ENCODE measurements at places on chromosomes 16 and 17.

DNA sequence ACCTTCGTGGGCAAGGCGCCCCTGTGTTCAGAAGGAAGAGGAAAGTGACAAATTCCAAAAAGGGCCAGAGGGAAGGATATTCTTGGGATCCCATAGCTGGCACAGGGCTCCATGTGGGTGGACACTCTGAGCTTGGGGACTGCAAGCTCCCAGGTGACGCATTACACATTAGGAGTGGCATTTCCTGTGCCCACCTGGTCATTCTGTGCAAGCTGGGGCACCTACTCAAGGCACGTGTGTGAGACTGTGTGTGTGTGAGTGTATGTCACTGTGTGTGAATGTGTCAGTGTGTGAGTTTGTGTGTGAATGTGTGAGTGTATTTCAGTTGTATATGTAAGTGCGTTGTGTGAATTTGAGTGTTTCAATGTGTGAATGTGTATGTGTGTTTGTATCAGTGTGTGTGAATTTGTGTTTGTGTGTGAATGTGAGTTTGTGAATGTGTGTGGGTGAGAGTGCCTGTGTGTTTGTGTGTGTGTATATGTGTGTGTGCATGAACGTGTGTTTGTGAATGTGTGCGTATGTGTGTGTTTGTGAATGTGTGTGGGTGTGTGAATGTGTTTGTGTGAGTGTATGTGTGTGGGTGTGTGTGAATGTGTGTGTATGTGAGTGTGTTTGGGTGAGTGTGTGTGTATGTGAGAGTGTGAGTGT lies 1.6 kb upstream of the CD300A start:
- no peak for DNase-seq

DNA sequence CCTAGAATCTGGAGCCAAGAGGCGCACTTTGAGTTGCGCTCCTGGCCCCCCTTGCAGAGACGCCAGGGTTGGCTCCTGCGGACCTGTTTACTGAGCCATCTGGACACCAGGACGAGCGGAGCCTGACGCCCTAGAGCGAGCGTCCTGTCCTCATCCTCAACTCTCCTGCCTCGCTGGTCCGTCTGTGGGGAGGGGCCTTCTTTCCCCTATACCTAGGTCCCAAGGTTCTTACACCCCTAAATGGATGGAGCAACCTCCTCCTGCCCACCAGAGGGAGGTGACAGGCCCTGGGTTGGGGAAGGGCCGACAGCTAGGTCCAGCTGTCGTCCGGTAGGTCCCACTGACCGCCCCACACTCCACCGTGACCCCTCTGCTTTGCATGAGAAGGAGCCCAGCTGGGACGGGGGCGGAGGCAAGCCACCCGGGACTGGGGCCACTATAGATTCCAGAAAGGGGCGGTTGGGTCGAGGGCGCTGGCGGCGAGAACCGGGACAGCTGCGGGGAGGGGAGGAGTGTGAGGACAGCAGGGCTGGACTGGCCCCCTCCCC lies 3.1 kb upstream of the LHX1 start:
- no peak for DNase-seq

DNA sequence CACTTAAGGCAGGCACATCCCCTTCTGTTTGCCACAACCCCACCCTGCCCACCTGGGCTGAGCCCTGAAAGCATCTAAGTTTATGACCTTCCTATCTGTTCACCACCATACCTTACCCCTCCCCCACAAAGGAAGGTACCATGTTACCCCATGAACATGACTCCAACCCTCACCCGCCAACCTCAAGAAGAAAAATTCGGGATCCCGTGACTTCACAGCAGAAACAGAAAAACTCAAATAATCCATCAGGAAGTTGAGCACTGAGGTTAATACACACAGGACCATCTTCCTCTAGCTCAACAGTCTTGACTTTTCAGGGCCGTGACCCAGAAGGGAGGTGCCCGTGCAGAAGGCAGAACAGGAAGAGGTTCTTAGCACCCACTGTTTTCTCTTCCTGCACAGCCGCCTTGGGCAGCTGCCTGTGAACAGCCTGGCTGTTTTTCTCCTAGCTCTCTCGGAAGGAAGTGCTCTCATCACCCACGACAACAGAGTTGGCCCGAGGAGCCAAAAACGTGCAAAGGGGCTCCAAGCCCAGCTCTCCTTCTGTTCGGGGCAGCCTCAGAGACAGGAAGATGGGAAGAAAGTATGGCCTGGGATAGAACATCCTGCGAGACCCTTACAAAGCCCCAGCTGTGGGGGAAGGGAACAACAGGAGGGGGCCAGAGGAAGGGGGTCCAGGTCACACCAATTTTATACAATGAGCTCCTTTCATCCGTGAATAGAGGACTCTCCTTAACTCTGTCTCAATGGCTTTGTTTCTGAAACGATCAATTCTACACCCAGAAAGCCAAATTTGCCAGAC lies 101.1 kb downstream of the XYLT1 start:
- DNase-seq, result peak; percentile 11

DNA sequence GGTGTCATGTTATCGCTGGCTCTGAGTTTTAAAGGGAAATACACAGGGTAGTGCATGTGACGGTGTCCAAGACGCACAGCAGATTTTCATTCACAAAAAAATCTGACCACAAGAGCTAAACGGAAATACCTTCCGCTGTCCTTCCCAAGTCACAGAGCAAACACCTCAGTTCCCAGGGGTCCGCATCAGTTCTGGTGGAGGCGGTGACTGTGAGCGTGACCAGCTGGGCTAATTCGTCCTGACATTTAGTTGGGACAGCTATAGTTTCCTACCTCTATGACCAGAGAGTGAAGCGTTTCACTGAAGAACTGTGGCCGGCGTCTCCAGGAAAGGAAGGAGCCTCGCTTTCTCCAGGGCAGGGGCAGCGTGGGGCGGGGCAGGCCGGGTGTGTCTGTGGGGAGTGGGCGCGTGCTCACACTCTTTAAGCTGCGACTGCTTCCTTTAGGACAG lies 10.5 kb upstream of the FASN start:
- DNase-seq, result no peak

- DNase-seq, result no peak
These were observed 1.7 kb downstream of the RAD51D start for GRCh38 chr17:35117984-35118383.

- DNase-seq, result no peak
These were observed 48.7 kb downstream of the GPRC5B start for GRCh38 chr16:19835968-19836421.

GRCh38 chr17:32865141-32865540 lies 11.8 kb downstream of the MYO1D start:
- no peak for DNase-seq

DNA sequence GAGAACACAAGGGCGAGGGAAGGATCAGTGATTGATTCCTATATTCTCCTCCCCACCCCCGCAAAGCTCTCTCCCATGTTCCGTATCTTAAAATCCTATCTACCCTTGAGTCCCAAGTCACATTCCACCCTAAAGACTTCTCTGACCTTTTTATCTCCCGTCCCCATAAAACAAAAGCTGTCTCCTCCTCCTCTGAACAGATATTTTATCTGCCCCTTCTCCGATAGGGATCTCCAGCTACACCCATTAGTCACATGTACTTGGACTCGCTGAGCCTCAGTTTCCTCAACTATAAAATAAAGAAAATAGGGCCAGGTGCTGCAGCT lies 12.8 kb downstream of the GGA2 start:
- DNase-seq, result no peak

DNA sequence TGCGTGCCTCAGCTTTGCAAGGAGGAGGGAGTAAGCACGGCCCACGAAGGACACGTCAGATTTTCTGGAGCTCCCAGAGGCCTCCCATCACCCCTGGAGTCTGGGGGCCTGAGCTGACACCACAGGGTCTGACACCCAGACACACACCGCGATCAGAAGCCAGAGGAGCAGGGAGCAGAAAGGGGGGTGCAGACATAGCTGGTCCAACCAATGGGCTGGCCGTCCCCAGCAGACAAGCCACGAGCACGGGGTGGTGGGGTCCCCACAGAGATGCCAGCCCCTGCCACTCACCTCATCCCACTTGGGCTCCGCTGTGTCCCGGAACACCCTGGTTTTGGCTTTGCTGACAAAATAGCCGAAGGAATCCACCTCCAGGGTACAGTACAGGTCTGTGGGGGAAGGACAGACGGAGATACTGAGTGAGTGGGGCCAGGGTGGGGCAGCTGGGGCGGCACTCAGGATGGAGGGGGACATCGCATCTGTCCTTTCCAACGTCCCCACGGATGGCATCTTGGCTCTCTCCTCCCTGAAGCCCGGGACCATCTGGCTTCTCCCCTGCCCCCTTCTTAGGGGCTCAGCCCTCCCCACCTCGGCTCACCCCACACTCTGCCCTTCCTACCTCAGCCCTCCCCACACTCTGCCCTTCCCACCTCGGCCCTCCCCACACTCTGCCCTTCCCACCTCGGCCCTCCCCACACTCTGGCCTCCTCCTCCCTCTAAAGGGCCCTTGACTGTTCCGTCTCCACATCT lies 53.5 kb downstream of the TIMM22 start:
- DNase-seq, result no peak

- no peak for DNase-seq
These were observed 70.8 kb downstream of the MAP2K6 start for GRCh38 chr17:69485251-69485661.

DNA sequence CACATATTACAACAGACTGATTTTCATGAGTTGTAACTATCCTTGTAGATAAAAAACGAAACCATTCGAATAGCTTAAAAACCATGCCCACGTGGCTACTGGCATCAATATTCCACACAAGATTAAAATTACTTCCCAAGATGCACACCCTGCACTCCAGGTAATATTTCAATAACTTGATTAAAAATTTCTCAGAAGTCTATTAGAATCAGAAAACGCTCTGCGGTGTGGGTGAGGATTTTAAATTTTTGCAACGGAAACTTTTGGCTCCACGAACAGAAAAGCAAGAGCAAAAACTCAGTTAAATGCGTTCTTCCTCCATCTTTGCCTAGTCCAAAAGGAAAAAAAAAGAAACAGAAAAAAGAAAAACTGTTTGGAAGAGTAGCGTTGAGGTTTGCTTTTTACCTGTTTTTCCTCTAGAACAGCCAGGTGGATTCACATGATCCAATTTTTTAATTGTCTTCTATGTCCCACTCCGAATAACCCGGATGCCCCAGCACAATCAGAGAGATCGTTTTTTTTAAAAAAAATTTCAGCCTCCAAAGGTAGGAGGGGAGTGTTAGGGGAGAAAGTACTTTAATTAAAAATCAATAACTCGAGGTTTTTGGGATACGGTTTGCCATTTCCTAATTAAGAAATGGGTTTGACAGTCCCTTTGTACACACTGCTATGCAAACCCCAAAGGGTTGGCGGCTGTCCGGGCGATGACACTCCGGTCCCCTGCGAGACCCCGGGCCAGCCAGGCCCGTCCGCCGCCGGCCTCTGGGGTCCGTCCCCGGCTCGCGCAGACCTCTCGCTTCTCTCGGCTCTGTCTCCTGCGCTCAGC lies 708 bp upstream of the NFAT5 start:
- DNase-seq, result no peak

- DNase-seq, result no peak
These were observed 28.1 kb upstream of the LGALS9 start for GRCh38 chr17:27602721-27603420.

GRCh38 chr17:63476459-63476853 lies 405 bp upstream of the ACE start:
- no peak for DNase-seq

- no peak for DNase-seq
These were observed 45.4 kb downstream of the CDH1 start for GRCh38 chr16:68782198-68783174.

DNA sequence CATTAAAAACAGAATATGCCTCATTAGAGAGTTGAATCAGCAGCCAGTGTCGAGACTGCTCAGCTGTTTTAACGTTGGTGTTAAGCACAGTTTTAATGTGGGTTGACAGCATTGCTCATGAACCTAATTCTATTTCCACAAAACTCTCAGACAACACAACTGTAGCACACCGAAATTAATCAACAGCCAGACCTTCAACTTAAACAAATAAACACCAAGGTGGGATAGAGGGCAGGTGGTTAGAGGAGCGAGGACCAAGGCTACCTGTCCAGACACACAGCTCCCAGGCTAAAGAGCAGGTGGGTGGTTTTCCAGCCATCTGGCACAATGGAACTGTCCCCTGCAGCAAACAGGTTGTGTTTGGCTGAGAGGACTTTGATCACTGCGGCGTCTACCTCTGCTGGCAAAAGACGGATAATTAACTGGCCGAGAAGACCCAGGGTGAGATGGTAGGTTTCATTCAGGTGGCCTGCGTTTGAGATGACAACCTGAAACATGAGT lies 69.6 kb upstream of the ATP2A3 start:
- no peak for DNase-seq

- no peak for DNase-seq
These were observed 76.1 kb upstream of the IRX3 start for GRCh38 chr16:54362591-54363206.

- DNase-seq, result no peak
These were observed 384.9 kb upstream of the SOX9 start for GRCh38 chr17:71735893-71736292.

GRCh38 chr16:2904922-2905240 lies 6.8 kb upstream of the FLYWCH1 start:
- no peak for DNase-seq

DNA sequence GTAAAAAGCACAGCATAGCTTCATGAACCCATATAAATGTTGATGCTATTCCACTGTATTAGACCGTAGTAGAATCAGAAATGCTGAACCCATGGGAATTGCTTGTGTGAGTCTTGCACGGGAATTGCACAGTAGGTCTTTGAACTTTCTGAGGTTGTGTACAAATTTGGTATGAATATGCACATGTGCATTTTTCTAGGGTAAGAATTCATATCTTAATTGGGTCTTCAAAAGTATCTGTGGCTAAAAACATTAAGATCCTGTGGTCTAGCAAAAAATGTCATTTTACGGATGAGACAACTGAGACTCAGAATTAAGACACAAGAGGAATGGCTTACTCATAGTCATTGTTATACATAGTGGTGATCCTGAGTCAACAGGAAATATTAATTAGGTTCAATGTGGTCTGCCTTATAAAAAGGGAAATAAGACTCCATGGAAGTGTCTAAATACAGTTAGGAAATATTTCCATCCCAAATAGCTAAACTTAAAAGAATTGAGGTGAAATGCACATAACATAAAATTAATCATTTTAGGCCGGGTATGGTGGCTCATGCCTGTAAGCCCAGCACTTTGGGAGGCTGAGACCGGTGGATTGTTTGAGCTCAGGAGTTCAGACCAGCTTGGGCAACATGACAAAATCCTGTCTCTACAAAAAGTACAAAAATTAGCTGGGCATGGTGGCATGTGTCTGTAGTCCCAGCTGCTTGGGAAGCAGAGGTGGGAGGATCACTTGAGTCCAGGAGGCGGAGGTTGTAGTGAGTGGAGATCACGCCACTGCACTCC lies 22.8 kb downstream of the TAOK1 start:
- no peak for DNase-seq

DNA sequence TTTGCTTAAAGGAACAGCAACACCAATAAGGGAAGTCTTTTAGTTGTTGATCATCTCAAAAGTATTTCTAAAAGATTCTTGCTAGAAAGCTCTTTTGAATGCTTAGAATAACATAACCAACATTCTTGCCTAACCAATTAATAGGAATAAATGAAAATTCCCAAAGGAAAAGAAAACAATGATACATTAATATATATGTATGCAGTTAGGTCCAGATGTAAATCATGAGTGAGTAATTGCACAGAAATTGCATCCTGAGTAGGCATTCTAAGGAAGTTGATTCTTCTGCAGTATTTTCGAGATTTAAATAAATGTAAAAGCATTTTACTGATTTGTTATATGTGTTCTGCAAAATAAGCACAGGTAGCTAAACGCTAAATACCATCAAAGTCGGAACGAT lies 22.1 kb downstream of the COX10 start:
- DNase-seq, result no peak

All from pulmonary artery endothelial cell (primary cell).